Thymus (tissue), 14 donors: ENCODE measurements at places on chromosomes 7 and 10.

GRCh38 chr10:106819490-106819889 lies 345.0 kb downstream of the SORCS1 start:
- H3K27me3 ChIP-seq, result no peaks in the 10 kb centered on the region
- no peaks in the 10 kb centered on the region for H3K36me3 ChIP-seq
- no peak for DNase-seq
- no peaks in the 10 kb centered on the region for H3K4me1 ChIP-seq
- H3K27ac ChIP-seq, result no peak overlapping the region

- H3K27me3 ChIP-seq, result no peaks in the 10 kb centered on the region
- no peak overlapping the region for H3K4me3 ChIP-seq
- H3K4me1 ChIP-seq, result no peaks in the 10 kb centered on the region
- no peak for DNase-seq
Observed at GRCh38 chr7:134729895-134730294, 49.5 kb upstream of the CALD1 start.

DNA sequence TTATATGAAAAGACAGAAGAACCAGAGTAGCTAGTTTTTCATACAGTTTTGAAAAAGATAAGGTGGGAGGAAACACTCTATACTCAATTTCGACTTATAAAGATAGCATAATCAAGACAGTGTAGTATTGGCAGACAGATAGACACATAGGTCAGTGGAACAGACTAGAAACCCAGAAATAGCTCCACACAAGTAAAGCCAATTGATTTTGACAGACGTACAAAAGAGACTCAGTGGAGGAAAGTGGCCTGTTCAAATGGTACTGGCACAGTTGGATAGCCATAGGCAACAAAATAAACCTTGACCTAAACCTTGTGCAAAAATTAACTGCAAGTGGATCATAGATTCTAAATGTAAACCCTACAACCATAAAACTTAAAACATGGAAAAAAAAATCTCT lies 46.8 kb downstream of the MAPK8 start:
- no peaks in the 10 kb centered on the region for H3K36me3 ChIP-seq
- no peak for DNase-seq
- H3K27ac ChIP-seq, result no peak overlapping the region
- no peaks in the 10 kb centered on the region for H3K27me3 ChIP-seq

GRCh38 chr10:108014145-108014901 lies 849.8 kb upstream of the SORCS1 start:
- no peak for DNase-seq
- no peaks in the 10 kb centered on the region for H3K36me3 ChIP-seq
- no peak overlapping the region for H3K27ac ChIP-seq
- no peak overlapping the region for H3K4me3 ChIP-seq

DNA sequence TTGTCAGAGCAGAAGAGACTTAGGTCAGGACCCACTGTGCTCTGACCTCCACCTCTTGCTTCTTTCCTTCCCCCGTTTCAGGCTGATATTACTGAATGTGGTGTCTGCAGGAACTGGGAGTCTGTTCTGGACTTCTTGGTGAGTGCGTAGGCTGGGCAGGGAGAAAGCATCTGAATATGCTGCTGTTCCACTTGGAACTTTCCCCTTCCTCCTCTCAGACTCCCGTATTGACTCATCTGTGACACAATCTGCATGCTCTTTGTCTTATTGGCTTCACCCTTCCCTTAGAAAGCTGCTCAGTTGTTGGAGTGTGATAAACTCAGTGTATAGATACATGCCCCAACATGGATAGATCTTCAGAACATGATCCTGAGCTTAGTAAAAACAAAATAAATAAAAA lies 137.6 kb upstream of the HABP2 start:
- H3K4me1 ChIP-seq, result no peaks in the 10 kb centered on the region
- no peak for DNase-seq
- no peak overlapping the region for H3K27ac ChIP-seq
- H3K36me3 ChIP-seq, result no peaks in the 10 kb centered on the region
- no peak overlapping the region for H3K4me3 ChIP-seq

GRCh38 chr7:129213828-129214227 lies 11.0 kb upstream of the AHCYL2 start:
- H3K27ac ChIP-seq, result no peak overlapping the region
- no peak for DNase-seq

GRCh38 chr7:25028370-25029021 lies 48.5 kb upstream of the OSBPL3 start:
- no peaks in the 10 kb centered on the region for H3K27me3 ChIP-seq
- H3K36me3 ChIP-seq, result no peaks in the 10 kb centered on the region
- DNase-seq, result peak; percentile 55
- peak overlapping the region; percentile 21 for H3K27ac ChIP-seq

GRCh38 chr10:13949844-13950542 lies 363.2 kb downstream of the PRPF18 start:
- no peaks in the 10 kb centered on the region for H3K36me3 ChIP-seq
- H3K27me3 ChIP-seq, result no peaks in the 10 kb centered on the region
- H3K4me3 ChIP-seq, result no peak overlapping the region
- no peak for DNase-seq

DNA sequence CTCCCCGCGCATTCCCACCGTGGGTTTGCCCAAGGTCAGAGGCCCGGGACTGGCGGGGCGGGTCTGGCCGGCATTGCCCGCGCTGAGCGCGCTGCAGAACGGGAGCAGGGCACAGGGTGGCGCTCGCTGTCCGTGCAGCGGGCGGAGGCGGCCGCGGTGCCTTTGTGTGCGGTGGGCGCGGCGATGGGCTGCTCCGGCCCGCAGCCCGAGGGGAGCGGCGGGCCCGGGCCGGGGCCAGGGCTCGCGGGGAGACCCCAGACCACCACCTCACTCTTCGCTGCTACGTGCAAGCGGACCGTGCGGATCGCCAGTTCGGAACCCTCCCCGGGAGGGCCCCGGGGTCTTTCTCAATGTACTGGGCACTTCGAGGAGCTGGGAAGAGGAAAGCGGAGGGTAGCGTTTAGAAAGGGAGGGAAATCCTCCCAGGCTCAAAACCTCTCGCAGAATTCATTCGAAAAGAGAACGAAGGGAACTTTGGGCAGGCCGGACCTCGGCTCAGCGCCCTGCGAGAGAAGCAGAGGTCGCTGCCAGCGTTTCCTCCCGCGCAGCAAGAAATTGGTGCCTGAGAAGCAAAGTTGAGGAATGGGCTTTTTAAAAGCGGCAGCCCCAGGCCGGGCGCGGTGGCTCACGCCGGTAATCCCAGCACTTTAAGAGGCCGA lies 8.5 kb downstream of the SP8 start:
- H3K27me3 ChIP-seq, result peaks cover 51% of the 10 kb centered on the region
- peaks cover 4% of the 10 kb centered on the region for H3K4me1 ChIP-seq
- H3K36me3 ChIP-seq, result no peaks in the 10 kb centered on the region
- DNase-seq, result no peak
- H3K4me3 ChIP-seq, result no peak overlapping the region

- no peaks in the 10 kb centered on the region for H3K36me3 ChIP-seq
- no peak for DNase-seq
- no peak overlapping the region for H3K27ac ChIP-seq
- H3K4me1 ChIP-seq, result peaks cover 21% of the 10 kb centered on the region
- H3K4me3 ChIP-seq, result peak overlapping the region; percentile 55
Observed at GRCh38 chr10:69451784-69452251, 553 bp downstream of the TSPAN15 start.

- H3K4me1 ChIP-seq, result peaks cover 5% of the 10 kb centered on the region
- no peaks in the 10 kb centered on the region for H3K36me3 ChIP-seq
- H3K27me3 ChIP-seq, result peaks cover 7% of the 10 kb centered on the region
- no peak overlapping the region for H3K27ac ChIP-seq
Observed at GRCh38 chr10:95287281-95287680, 3.5 kb downstream of the PDLIM1 start.

- H3K27me3 ChIP-seq, result no peaks in the 10 kb centered on the region
- no peaks in the 10 kb centered on the region for H3K36me3 ChIP-seq
- H3K4me1 ChIP-seq, result no peaks in the 10 kb centered on the region
- no peak overlapping the region for H3K27ac ChIP-seq
Observed at GRCh38 chr10:51092402-51092801, 18.1 kb downstream of the PRKG1 start.

DNA sequence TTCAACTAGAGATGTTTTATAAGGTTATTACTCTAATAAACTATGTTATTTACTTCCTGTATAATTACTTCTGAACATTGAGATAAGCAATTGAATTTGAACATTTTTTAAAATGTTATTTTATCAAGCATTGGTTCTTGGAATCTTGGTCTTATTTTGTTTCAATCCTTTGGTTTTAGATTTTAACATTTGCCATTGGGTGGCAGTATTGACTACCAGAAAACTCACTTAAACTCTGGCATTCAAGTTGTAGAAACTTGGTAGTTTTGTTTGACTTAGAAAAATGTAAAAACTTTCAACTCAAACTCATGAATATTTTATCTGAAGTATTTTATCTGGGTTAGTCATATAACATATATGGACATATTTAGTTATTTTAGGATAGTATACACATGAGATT lies 48.1 kb downstream of the ATRNL1 start:
- H3K36me3 ChIP-seq, result no peaks in the 10 kb centered on the region
- no peaks in the 10 kb centered on the region for H3K27me3 ChIP-seq
- no peak overlapping the region for H3K27ac ChIP-seq
- no peaks in the 10 kb centered on the region for H3K4me1 ChIP-seq
- DNase-seq, result no peak

- no peak overlapping the region for H3K4me3 ChIP-seq
- no peaks in the 10 kb centered on the region for H3K36me3 ChIP-seq
- no peaks in the 10 kb centered on the region for H3K4me1 ChIP-seq
- H3K27me3 ChIP-seq, result no peaks in the 10 kb centered on the region
- no peak for DNase-seq
- H3K27ac ChIP-seq, result no peak overlapping the region
Observed at GRCh38 chr7:43076606-43077005, 35.8 kb upstream of the HECW1 start.

DNA sequence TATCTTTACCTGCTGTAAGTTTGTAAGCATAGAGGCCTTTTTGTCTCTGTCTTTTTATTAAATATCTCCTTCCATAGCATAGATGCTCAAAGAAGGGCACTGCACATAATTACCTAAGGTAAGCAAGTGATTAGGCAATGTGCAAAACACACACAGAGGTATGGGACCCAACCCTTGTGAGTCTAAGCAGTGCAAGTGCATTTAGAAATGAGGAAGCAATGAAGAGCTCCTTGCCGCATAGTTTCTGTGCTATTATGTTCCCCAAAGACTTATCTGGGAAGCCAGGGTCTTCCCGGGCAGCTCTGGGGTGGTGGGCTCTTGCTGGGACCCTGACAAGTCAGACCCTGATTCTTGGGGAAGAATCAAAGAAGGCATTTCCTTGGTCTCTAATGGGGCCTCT lies 13.5 kb upstream of the MGAM2 start:
- H3K27ac ChIP-seq, result no peak overlapping the region
- H3K4me1 ChIP-seq, result no peaks in the 10 kb centered on the region
- DNase-seq, result no peak
- no peaks in the 10 kb centered on the region for H3K27me3 ChIP-seq
- no peaks in the 10 kb centered on the region for H3K36me3 ChIP-seq

GRCh38 chr10:97534746-97535367 lies 36.1 kb downstream of the UBTD1 start:
- no peak overlapping the region for H3K27ac ChIP-seq
- H3K36me3 ChIP-seq, result no peaks in the 10 kb centered on the region
- no peak for DNase-seq
- H3K27me3 ChIP-seq, result no peaks in the 10 kb centered on the region

DNA sequence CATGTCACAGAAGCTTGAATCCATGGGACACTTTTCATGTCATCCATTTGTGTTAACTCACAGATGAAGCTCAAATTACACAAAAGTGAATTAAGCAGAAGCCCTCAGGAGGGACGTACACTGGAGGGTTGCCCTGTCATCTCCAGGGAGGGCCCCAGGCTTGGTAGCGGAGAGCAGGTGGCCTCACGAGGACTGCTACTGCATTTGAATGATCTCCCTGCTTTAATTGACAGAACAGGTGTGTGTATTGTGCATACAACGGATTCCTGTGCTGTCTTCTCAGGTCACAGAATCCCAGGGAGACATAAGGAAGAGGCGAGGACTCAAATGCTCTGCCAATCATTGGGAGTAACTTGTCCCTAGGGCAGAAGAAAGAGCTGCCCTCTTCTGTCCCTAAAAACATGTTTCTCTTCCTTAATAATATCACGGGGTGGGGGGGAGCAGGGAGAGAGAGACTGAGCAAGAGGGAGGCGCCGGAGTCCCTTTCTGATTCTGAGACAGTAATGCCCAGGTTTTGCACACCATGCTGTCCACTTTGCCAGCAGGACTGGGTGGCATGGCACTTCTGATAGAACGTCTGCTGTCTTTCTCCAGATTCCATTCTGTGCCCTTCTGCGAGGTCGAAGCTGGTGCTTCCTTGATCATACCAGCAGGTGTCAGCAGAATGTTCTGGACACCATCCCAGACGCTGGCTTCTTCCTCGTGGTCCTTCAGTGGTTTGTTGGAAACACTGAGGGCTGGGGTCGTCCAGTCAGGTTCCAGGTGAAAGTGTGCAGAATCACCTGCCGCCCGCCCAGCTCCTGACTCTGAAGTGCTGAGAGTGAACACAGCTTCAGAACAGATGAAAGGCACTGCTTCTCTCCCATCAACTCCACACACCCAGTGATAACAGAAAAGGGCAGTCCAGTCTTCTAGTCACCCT lies 26.2 kb upstream of the RASGEF1A start:
- H3K36me3 ChIP-seq, result no peaks in the 10 kb centered on the region
- H3K27me3 ChIP-seq, result peaks cover 4% of the 10 kb centered on the region
- DNase-seq, result peak; percentile 44
- H3K4me3 ChIP-seq, result no peak overlapping the region
- no peaks in the 10 kb centered on the region for H3K4me1 ChIP-seq
- H3K27ac ChIP-seq, result no peak overlapping the region

DNA sequence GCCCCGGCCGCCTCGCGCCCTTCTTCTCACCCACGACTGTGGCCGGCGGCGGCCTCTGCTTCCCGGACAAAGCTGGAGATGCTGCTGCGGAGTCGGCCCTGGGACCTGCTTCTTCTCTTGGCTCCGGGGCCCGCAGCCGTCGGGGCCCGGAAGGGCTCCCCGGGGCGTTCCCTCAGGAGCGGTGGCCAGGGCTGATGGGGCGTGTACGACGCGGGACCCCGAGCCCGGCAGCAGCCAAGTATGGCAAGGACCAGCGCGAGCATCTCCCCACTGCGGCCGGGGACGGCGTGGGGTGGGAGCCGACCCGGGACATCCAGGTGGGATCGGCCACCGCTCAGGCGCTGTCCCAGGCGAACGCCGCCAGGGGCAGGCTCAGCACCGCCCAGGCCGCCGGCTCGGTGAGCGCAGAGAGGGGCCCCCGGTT lies 27.6 kb upstream of the BMS1 start:
- H3K4me3 ChIP-seq, result no peak overlapping the region
- H3K4me1 ChIP-seq, result peaks cover 13% of the 10 kb centered on the region
- no peak overlapping the region for H3K27ac ChIP-seq
- H3K27me3 ChIP-seq, result peaks cover 74% of the 10 kb centered on the region

GRCh38 chr7:117582219-117582704 lies 102.4 kb downstream of the CFTR start:
- H3K27ac ChIP-seq, result no peak overlapping the region
- H3K4me1 ChIP-seq, result no peaks in the 10 kb centered on the region
- H3K36me3 ChIP-seq, result no peaks in the 10 kb centered on the region
- H3K27me3 ChIP-seq, result no peaks in the 10 kb centered on the region
